Left ventricle myocardium inferior (tissue), 1 donor: ENCODE measurements at places on chromosomes 4 and X. TPM values are rescaled to one million over a fixed set of nuclear protein-coding genes. Genes with fewer than 3 reads are reported as not detected.

The OTC gene
- total RNA-seq: 0.58 TPM

- no peak overlapping the region for H3K4me3 ChIP-seq
- no peaks in the 10 kb centered on the region for H3K36me3 ChIP-seq
- no peaks in the 10 kb centered on the region for H3K27me3 ChIP-seq
- DNase-seq: no peak
Measured at GRCh38 chrX:137062915-137063617, 29.3 kb upstream of the GPR101 start.

- no peak overlapping the region for H3K27ac ChIP-seq
- no peaks in the 10 kb centered on the region for H3K36me3 ChIP-seq
- H3K4me3 ChIP-seq: no peak overlapping the region
- DNase-seq: no peak
- no peaks in the 10 kb centered on the region for H3K27me3 ChIP-seq
Measured at GRCh38 chr4:87745064-87745807, 54.1 kb upstream of the IBSP start.

The C4orf36 gene
- 0.96 TPM for total RNA-seq

DNA sequence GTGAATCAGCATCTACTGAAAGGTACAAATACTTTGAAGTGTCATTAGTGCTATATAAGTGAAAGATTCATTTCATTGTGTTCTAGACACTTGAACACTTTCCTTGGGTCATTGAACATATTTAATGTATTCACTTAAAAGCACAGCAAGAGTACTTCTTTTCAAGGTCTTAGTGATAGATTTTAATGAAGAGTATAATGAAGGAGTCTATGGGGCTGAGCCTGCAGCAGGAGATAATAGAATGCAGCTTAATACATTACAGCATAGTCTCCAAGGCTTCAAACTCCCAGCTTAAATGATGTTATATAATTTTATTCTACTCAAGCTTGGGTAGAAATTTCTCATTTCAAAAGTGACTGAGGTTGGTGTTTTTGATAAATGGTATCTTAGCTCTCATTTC lies 66.1 kb upstream of the VEGFC start:
- DNase-seq: no peak
- H3K4me1 ChIP-seq: no peaks in the 10 kb centered on the region
- H3K27me3 ChIP-seq: no peaks in the 10 kb centered on the region
- H3K4me3 ChIP-seq: no peak overlapping the region
- no peaks in the 10 kb centered on the region for H3K36me3 ChIP-seq
- H3K27ac ChIP-seq: no peak overlapping the region

The PCDH11X gene
- total RNA-seq: 0.08 TPM

DNA sequence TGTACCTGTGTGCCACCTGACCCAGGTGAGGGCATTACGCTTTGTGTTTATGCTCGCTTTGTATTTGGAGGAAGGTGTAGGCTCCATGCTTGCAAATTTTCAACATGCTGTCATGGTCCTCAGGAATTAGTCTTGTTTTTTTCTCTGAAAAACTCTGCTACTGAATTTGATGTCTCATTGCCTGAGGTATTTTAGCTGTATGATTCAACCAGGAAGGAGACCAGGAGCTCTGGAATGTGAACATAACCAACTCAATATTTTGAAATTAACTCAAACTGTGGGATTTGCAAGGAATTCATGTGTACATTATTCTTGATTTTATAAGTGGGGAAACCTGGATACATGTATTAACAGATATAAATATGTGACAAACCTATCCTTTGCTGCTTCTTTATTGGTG lies 134.1 kb downstream of the SLC4A4 start:
- no peaks in the 10 kb centered on the region for H3K4me1 ChIP-seq
- H3K4me3 ChIP-seq: no peak overlapping the region
- no peaks in the 10 kb centered on the region for H3K27me3 ChIP-seq

GRCh38 chr4:130542953-130543352 lies 1447.0 kb downstream of the C4orf33 start:
- no peak overlapping the region for H3K4me3 ChIP-seq
- H3K4me1 ChIP-seq: no peaks in the 10 kb centered on the region
- H3K27me3 ChIP-seq: no peaks in the 10 kb centered on the region
- H3K36me3 ChIP-seq: no peaks in the 10 kb centered on the region
- no peak for DNase-seq
- H3K27ac ChIP-seq: no peak overlapping the region

DNA sequence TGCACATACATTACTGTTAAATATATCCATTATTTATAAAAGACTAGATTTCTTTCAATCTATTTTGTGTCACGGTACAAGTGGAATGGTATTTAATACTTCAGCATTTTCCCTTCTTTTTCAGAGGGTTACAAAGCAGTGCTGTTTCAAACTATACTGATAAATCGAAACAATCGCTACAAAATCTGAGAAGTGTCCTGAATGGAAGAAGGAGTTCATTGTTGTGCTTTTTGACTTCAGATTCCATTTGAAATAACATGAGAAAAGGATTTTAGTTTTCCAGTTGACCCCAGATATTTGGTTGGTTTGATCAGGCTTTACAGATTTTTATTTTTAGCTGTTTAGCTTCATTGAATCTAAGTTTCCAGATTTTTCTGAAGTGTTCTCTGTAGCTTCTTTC lies 292.1 kb upstream of the ANKRD50 start:
- no peaks in the 10 kb centered on the region for H3K36me3 ChIP-seq
- no peaks in the 10 kb centered on the region for H3K4me1 ChIP-seq
- no peaks in the 10 kb centered on the region for H3K27me3 ChIP-seq
- DNase-seq: no peak

- H3K4me3 ChIP-seq: no peak overlapping the region
- H3K27ac ChIP-seq: no peak overlapping the region
- no peaks in the 10 kb centered on the region for H3K36me3 ChIP-seq
- H3K4me1 ChIP-seq: no peaks in the 10 kb centered on the region
Measured at GRCh38 chrX:113833096-113834055, 750.5 kb upstream of the HTR2C start.

DNA sequence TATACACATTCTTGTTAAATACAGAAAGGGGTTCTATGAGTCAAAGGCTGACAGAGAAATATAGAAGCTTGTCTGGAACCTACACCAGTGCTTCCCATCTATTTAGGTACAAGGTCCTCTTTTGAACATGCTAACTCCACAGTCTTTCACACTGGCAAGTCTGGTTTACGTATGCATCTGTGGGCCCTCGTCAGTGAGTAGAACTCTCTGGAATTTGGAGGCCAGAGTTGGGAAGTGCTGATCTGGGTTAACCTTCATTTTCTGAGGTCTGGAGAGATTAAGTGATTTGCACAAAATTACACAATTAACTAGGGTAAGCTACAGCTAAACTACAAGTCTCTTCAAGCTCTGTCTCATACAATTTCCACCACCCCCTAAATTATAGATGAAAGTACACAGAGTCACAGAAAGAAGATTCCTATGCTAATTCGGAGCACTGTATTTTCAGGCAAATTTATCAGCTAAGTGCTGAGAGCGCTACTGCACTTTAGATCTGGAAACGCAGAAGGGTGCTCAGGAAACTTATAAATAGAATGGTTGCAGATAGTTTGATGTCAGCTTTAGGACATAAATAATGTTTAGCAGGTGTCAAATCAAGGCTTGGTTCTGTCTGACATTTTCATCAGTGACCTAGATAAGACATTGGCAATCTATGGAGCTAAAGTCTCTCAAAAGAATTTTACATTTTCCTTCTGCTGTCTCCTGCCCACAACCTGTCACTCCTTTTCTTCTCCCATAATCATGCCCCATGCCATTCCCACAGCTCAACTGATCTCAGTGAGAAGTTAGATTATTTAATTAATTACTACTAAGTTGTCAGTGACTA lies 43.0 kb upstream of the PDLIM5 start:
- DNase-seq: no peak
- H3K27ac ChIP-seq: peak overlapping the region; percentile 89
- H3K4me3 ChIP-seq: no peak overlapping the region
- H3K27me3 ChIP-seq: no peaks in the 10 kb centered on the region
- no peaks in the 10 kb centered on the region for H3K36me3 ChIP-seq
- H3K4me1 ChIP-seq: peaks cover 75% of the 10 kb centered on the region
